ENCODE measurements at places on chromosomes 7 and 10. TPM values are rescaled to one million over a fixed set of nuclear protein-coding genes. Genes with fewer than 3 reads are reported as not detected.
A peak's percentile ranks its signal among the peaks of the same experiment; 100 is the strongest.

The CYP26A1 gene
- 4.2 TPM for total RNA-seq

The GRID1 gene
- 9.2 TPM for total RNA-seq

The EPHA1 gene
- 18.0 TPM for total RNA-seq

The MNX1 gene
- total RNA-seq = 14.9 TPM

The SLC13A1 gene
- total RNA-seq = 0.07 TPM

The RBM20 gene
- 2.8 TPM for total RNA-seq

The ARPC1B gene
- 125 TPM for total RNA-seq

The CREB3L2 gene
- 85.8 TPM for total RNA-seq

The LIPK gene
- 3.2 TPM for total RNA-seq

The PON1 gene
- total RNA-seq = 3.0 TPM

DNA sequence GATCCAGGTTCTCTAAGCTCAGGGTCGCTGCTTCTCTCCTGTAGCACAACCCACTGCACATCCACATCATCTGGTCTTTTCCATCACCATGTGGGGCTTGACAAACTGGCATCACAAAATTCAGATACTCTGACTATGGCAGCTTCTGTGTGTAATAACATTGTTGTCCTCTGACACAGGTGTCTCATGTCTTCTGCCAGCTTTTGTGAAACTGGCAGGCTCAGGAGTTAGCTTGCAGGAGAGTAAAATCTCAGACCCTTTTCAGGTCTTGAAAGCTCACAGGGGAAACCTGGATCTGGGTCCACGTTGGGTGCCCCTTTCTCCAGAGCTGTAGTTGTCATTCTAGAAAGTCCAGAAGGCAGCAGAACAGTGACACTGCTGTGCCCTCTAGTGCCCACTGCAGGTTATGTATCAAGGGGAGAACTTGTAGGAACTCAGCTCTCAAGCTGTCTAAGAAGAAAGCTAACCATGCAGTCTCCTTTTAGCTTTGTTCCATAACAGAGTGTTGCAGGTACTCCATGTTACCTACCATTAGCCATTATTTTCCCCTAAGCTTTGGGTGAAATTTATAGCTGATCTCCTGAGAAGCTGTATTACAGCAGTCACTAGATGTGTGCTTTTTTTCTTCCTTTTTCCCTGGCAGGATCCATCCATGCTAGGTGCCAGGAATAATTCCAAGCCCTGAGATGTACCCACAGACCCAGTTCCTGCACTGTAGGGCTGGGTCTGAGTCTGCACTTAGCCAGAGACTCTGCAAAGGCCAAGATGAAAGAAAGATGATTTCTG is 102.7 kb downstream of the ZNF248 start:
- no peak for DNase-seq

DNA sequence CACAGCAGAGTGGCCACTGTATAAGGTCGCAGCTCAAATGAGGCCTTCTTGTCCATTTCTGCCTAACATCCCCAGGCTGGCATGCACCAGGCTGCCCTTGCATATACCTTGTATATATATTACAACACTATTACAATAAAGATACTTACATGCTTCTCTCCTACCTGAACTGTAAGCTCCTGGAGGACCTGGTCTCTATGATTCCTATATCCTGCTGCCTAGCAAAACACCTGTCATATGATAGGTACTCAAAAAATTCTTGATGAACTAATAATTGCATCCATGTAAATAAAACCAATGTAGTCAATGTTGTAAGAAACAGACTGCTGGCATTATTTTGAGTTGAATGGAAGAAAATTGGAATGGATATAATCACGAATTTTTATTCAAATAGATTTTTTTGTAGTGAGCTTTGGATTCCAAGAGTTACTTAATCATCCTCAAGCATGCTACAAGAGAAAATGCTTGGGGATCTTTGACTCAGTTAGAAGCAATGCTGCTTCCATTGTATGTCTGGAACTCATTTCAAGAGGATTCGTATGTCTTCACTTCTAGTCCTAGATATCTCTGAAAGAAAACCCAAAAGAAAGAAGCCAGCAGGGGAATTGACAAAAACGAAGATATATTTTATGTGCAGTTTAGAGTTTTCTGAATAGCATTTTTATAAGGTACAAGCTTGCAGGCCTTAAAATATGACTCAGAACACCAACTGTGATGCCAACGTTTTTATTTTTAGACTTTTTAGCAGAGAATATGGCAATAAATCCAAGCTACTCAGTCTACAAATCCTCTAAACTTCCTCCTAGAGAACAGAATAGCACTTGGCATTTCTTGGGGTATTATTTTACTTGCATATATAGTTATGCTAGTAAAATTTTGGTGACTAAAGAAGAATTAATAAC is 53.1 kb downstream of the OSBPL3 start:
- no peak for DNase-seq

DNA sequence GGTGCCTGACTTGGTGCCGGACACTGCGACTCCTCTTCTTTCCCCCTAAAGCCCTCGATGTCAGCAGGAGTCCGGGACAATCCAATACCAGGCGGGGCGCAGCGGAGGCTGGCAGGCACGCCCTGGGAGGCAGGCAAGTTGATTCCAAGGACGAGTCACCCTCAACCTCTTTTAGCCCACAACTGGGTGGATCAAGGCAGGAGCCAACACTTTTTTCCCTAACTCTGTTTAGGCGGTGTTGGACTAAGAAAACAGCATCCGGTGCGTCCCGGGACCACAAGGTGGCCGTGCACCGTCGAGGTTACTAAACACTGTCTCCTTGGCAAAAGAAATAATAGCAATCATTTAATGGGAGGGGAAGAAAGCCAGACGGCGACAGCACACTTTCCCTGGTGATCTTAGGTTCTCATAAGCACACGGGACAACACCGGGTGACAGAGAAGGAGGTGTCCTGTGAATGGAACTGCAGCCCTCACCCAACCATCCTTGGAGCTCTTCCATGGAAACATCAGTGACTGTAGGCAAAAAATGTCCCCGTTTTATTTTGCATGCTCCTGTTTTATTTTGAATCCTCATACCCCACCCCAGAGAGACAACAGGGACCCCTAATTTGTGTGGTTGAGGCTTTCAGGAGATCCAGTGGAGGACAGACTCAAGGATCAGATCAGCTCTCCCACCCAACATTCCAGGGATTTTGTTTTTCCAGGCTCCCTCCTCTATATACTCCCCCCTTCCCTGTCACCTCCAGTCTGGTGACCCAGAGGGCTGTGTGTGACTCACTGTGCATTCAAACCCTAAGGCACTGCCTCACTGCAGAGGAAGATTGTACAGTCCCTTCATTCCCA is 1.3 kb upstream of the CALCR start:
- no peak for DNase-seq

- no peak for DNase-seq
Observed at GRCh38 chr10:11098666-11099065, 81.0 kb downstream of the CELF2 start.

- no peak for DNase-seq
Observed at GRCh38 chr7:128135159-128135514, 103.9 kb upstream of the LRRC4 start.

DNA sequence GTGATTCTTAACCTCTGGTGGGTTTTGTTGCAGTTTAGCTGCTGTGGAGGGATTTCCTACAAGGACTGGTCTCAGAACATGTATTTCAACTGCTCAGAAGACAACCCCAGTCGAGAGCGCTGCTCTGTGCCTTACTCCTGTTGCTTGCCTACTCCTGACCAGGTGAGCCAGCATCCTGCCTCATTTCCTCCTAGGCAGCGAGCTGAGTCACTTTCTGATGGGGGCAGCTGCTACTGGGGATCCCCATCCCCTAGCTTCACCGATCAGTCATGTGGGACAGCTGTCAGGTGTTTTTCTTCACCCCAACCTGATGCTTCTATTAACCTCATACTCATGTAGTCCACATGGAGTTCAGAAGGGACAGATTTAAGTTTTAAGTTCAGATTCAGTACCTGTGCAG is 21.7 kb upstream of the SMO start:
- no peak for DNase-seq

DNA sequence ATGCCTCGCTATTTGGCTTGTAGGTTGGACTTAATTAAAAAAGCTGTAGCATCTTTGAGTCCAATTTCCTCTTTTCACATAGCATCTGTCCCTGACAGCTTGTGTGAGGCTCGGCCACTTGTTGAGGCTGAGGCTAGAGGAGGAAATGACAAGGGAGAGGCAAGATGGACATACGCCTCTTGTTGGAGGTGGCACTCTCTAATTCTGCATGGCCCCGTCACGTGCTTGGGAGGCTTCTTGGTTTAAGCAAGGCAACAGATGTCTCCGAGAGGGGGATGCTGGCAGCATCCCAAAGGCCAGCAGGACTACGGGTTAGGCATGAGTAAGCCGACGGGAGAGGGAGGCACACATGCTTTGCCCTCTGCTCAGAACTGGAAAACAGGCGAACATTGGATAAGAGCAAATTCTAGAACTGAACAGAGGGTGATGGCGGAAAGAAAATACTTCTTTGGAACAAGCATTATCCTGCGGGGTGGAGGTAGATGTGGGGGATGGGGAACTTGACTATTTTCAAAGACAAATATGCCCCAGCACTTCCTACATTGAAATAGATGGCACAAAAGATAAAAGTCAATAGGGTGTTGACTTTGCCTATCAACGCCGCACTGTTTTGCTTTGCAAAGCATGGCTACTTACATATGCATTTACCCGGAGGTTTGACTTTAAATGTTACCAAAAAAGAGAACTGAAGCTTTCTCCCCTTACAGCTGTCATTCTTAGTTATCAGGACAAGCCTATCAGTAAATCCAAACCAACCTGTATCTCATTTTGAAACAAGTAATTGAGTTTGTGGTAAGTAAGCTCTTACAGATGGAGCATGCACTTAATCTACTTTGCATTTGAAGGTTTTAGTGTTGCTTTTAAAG is 94.8 kb downstream of the CHN2 start:
- DNase-seq = no peak

- no peak for DNase-seq
Observed at GRCh38 chr10:1526436-1527055, 210.8 kb downstream of the ADARB2 start.

DNA sequence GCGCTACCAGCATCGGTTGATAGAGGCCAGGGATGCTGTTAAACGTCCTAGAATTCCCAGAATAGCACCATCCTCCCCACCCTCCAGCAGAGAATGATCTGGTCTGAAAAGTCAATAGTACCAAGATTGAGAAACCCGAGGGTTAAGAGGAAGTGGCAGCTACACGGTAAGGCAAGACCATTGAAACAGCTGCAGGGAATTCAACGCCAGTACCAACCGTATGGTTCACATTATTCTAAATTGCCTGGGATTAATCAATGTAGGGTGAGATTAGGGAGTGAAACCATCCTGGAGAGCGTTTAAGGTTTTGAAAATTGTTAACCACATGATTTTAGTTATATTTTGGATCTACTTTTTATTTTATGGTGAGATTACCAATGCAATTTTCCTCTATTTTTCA is 352.2 kb downstream of the PRPF18 start:
- DNase-seq = no peak

DNA sequence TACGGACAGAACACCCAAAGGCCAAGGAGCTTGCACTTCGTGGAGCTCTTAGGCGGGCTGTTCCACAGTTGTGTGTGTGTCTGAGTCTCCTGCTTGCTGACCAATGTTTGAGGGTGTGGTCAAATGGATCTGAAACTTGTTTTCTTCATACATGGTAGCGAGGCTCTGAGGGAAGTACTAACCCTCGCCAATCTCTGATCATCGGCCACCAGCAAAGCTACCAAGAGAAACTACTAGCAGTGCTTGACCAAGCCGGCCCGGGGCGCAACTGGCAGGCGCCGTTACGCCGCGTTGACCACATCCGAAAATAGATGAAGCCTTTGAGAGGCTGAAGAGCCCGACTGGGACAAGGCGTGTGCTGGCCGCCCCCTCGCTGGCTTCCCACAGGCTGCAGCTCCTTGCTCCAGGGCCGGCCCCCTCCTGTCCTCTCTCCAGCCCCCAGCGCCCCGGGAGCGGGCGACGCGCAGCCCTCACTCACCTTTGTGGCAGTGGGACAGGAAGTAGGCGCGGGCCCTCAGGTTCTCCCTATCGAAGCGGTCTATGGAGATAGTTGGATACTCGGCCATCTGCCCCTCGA is 384 bp downstream of the DCLRE1C start:
- no peak for DNase-seq

DNA sequence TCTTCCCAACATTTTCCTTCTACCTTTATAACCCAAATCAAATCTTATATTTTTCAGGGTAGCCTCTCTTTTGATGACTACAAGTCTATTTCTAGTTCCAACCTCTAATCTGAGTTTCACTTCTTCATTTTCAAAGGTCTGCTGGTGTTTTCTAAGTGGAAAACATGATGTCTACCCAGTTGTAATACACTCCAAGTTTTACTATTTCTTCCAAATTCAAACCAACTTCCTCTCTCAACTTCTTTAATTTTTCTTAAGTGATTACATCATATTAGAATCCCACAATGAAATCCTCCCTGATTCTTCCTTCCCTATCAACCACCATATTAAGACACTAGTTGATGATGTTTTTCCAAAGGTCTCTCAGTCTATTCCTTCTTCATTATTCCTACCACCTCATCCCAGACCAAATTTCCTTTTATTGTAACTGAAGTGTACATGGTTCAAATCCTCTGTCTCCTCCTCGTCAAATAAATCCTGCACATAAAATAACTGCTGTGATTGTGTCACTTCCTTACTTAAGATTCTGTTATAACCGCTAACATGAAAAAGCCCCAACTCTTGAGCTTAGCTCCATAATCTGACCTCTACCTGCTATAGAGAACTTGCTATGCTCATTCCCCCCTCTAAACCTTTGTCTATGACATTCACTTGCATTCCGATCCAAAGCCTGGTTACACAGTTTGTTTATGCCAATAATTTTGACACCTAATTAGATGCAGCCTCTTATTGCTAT is 12.7 kb downstream of the TAS2R38 start:
- no peak for DNase-seq

DNA sequence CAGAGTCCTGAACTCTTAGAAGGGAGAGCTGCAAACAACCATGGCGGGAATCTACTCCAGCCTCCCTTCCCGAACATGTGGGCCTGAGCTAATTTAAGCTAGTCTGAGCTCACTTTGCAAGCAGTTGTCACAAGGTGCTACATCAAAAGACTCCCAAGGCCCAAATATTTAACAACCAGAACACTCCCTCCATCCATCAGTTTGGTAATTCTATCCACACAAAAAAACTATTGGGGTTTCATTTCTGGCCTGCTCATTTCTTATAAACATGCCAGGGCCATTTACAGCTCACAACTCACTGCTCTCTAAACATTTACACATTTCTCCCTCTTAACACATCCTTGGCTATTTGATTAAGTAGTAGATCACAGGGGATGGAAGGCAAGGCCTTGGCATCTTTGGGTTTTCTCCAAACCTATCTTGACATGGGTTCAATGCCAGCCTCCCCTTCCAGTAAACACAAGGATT is 263.4 kb downstream of the KCNMA1 start:
- DNase-seq = no peak

- DNase-seq = peak; percentile 51
Observed at GRCh38 chr10:131806646-131807317, 94.0 kb upstream of the PPP2R2D start.

- DNase-seq = peak; percentile 48
Observed at GRCh38 chr10:118900617-118901016, 128.9 kb upstream of the NANOS1 start.

DNA sequence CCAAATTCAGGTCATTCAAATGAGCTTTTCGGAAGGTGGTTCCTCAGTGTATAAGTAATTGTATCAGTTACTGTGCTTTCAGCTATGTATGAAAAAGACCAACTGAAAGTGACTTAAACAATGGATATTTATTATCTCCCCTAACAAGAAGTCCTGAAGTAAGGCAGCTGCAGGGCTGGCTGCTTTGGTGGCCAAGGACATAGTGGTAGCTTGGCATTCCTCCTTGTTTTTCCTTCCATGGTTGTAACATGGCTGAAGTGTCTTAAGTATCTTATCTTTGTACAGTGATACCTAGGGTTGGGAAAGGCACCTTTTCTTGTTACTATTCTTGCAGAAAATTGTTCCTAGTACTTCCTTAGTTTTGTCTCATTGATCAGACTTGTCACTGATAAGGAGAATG is 21.4 kb downstream of the EXOC4 start:
- DNase-seq = no peak

Data from type B pancreatic cell (in vitro differentiated cells).